Articular chondrocyte of knee joint (primary cell): ENCODE measurements at places on chromosomes 7 and 10. TPM values are rescaled to one million over a fixed set of nuclear protein-coding genes. Genes with fewer than 3 reads are reported as not detected.

C10orf95 gene
- not detected in 2 replicates for total RNA-seq

ACTL6B gene
- total RNA-seq, result 0.11 TPM in 1 of 2 replicates, not detected in the other

FAM3C gene
- 72.3 and 83.9 TPM in 2 replicates for total RNA-seq

KNDC1 gene
- 0.54 and 0.65 TPM in 2 replicates for total RNA-seq

CALHM3 gene
- total RNA-seq, result 0.11 TPM in 1 of 2 replicates, not detected in the other

ZNF117 gene
- 10.1 and 12.9 TPM in 2 replicates for total RNA-seq

PTPN20 gene
- 5.6 and 7.8 TPM in 2 replicates for total RNA-seq

ADAMTS14 gene
- total RNA-seq, result 0.86 and 0.91 TPM in 2 replicates

AKR1C2 gene
- 139 and 215 TPM in 2 replicates for total RNA-seq

UCMA gene
- not detected in 2 replicates for total RNA-seq

JCAD gene
- 37.0 and 73.6 TPM in 2 replicates for total RNA-seq

PCLO gene
- total RNA-seq, result 0.13 and 0.32 TPM in 2 replicates

HOGA1 gene
- 5.0 and 6.5 TPM in 2 replicates for total RNA-seq

SLC26A3 gene
- not detected in 2 replicates for total RNA-seq

EEPD1 gene
- 2.9 and 7.2 TPM in 2 replicates for total RNA-seq

TAS2R41 gene
- not detected in 2 replicates for total RNA-seq
